ENCODE measurements at places on chromosomes 4 and X.
A peak's percentile ranks its signal among the peaks of the same experiment; 100 is the strongest.

DNA sequence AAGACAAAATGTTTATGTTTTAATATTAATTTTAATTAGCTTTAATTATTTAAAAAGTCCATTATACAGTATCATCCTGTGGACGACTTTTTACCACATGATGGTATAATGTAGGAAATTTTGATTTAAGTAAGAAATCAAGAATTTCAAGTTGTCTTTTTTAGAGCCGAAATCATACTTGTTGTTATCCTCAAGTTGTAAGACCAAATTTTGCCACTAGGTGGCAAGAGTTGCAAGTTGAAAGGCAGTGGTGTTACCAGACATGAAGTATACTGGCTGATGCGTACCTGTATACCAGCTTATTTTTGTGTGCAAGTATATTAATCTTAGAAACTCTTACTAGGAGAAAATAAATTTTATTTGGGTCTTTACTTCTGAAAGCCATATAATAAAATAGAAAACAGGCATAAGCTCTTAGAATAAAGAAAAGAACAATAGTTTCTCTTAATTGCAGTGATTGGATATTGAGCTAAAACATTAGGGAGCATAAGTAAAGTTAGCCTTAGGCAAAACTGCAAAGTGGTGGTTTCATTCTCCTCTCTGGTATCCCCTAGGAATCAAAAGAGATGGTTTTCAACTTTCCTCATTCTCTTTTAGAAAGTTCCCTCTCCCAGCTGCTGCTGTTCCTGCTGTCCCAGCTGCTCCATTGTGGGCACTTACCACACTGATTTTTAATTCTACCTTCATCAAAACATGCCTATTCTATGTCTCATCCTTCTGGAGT is 118.0 kb upstream of the WDFY3 start:
- peak; percentile 11 for DNase-seq

DNA sequence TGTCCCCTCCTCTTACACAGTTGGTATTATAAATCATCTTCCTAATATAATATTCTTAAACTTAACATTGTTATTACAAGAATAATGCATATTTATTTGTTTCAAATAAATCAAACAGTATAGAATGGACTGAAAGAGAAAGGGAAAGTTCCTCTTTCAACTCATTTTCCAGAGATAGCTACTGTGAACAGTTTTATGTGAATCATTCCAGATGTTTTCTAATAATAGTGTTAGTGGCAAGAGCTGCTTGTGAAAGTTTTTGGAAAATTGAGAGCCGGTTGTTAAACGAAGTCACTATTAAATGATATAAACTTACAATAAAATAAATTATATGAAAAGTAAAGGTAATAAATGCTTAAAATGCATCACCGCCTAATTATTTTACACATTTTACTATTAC is 14.6 kb downstream of the TMSB4X start:
- no peak for DNase-seq

- no peak for DNase-seq
Measured at GRCh38 chr4:69910016-69910782, 20.7 kb upstream of the CSN1S1 start.

GRCh38 chr4:98803251-98803650 is 125.7 kb downstream of the EIF4E start:
- DNase-seq = no peak

GRCh38 chr4:165945991-165946390 is 73.0 kb downstream of the TLL1 start:
- no peak for DNase-seq

DNA sequence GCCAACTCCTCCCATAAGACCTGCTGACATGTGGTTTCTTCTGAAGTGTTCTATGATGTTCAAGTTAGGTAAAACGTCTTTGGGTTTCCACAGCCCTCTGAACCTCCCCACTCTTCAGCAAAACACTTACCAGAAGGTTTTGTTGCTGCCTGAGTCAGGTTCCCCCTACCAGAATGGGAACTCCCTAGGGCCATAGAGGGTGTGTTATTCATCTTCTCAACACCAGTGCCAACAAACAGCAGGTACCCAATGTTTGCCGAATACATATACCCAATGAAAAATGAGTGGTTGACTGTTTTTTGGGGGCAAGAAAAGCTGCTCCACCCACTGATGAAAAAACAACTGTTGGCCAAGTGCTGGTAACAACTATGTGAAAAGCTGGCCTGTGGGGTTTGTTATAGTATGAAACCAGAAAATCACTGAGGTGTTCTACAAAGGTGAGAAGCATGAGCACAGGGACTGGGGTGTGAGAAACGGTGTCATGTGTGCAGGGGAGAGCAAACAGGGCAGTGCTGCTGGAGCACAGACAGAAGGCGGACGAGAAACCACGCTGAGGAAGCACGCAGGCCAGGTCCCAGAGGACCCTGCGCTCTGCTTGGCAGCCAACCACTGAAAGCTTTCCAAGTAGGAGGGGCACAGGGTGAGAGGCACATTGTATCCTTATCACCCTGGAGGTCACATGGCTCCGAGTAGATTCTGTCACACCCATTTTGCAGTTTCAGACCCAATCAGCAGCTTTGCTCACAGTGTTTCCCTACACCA is 28.8 kb downstream of the ATP8A1 start:
- DNase-seq = no peak

- DNase-seq = no peak
Measured at GRCh38 chrX:20906571-20906970, 467.6 kb upstream of the CNKSR2 start.

DNA sequence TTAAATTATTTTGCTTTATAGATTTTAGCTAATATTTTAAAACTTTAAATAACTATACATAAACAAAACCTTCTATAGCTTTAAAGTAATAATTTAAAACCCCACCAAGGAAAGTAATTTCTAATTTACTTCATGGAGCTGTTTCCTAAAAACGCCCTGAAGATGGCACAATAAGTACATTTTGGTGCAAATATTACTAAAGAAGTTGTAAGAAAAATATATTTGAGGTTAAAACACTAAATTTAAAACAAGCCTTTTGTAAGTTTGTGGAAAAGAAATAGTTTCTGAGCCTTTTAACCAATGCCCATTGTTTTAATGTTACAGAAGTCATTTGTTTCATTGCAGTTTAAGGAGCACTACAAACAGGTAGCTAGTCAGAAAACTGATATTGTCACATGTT is 137.4 kb upstream of the AGA start:
- no peak for DNase-seq

GRCh38 chr4:96833831-96834230 is 993.9 kb downstream of the PDHA2 start:
- no peak for DNase-seq

DNA sequence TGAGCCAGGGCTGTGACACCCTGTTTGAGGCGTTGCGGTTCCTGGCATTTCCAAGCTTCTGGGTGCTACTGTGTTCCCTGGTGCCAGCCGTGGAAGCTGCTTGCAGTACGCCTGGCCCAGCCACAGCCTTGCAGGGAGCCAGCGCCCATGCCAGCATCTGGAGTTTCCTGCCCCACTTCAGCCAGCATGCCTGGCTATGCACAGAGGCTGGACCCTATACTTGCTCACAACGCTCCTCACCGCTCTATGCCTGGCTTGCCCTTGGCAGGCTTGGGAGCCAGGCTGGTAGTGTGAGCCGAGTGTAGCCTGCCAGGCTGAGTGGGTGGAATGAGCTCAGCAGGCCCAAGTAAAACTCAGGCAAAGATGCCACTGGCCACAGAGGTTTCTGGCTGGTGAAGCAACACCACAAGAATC is 22.4 kb downstream of the PRRG1 start:
- DNase-seq = no peak

GRCh38 chr4:144423930-144424329 is 222.0 kb upstream of the HHIP start:
- no peak for DNase-seq

DNA sequence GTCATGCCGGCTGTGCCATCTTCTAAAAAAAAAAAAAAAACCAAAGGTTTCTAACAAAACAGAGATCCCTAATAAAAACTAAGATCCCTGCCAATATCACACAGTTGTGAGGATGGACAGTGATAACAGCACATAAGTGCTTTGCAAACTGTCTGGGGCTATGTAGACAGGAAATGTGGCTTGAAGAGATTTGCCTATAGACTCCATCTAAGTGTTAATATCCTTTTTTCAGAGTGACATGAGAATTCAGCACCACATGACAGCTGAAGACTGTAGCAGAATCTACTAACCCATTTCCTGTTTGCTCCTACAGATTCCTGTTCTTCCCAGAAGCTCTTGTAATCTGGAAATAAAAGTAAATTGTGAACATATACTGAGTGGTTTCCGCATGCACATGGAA is 215.4 kb downstream of the KDR start:
- no peak for DNase-seq

GRCh38 chr4:115720611-115721010 is 607.2 kb upstream of the NDST4 start:
- peak; percentile 4 for DNase-seq

GRCh38 chrX:6852869-6853268 is 294.6 kb upstream of the STS start:
- DNase-seq = peak; percentile 2
